ENCODE measurements at places on chromosomes 2 and 18.

GRCh38 chr2:51085420-51086068, 53.6 kb upstream of the NRXN1 start:
- no peak for DNase-seq

DNA sequence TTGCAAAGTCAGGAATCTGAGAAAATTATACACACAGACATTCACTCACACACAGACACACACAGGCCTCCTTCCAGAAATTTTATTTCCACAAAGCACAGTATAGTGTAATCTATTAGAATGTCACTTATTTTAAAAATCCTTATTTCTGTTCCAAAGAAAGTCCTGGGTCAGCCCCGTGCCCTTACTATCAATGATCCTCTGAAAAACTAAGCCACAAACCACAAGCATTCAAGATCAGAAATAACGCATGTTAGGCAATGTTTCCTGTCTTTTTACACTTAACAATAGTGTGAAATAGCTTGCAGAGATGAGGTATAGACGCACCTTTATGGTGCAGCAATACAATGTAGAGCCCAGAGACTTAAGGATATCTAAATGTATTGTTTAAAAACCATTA, 25.8 kb downstream of the TBC1D8 start:
- DNase-seq, result no peak

- no peak for DNase-seq
Measured at GRCh38 chr2:240878341-240878936, 9.8 kb downstream of the AGXT start.

DNA sequence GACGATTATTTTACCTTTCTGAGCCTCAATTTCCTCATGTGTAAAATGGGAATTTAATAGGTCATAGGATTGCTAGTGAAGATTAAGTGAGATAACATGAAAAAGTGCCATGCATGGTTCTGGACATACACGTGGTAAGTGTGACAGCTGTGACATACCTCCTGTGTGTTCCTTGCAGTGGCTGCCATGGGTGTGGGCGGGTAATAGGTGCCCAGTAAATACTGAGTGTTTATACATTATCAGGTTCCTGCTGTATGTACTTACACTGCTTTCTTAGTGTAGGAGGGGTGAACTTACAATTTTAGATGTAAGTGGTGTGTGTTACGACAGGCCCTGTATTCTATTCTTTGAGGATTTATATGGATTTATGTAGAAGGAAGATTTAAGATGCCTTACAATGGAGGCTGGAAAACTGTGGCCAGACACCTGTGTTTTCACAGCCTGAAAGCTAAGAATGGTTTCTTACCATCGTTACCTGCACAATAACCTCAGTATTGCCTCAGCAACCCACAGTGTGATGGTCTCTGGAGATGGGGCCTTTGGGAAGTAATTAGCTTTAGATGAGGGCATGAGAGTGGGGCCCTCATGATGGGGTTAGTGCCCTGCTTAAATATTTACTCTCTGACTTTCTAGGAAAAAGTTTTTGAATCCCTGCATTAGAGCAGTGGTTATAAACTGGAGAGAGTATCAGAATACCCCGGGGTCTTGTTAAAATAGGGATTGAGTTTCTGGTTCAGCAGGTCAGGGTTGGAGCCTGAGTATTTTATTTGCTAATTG, 78.1 kb downstream of the ASAP2 start:
- DNase-seq, result no peak

GRCh38 chr2:121336528-121337294, 51.7 kb upstream of the TFCP2L1 start:
- no peak for DNase-seq

- no peak for DNase-seq
Measured at GRCh38 chr18:56066524-56067213, 478.7 kb upstream of the TCF4 start.

Data from stimulated activated CD4-positive, alpha-beta T cell treated with anti-CD3 and anti-CD28 coated beads, TNF-alpha, amount 100 ng/mL, for 24 hours (primary cell).